AML-193 (cell line): ENCODE measurements at places on chromosomes 4 and X.

DNA sequence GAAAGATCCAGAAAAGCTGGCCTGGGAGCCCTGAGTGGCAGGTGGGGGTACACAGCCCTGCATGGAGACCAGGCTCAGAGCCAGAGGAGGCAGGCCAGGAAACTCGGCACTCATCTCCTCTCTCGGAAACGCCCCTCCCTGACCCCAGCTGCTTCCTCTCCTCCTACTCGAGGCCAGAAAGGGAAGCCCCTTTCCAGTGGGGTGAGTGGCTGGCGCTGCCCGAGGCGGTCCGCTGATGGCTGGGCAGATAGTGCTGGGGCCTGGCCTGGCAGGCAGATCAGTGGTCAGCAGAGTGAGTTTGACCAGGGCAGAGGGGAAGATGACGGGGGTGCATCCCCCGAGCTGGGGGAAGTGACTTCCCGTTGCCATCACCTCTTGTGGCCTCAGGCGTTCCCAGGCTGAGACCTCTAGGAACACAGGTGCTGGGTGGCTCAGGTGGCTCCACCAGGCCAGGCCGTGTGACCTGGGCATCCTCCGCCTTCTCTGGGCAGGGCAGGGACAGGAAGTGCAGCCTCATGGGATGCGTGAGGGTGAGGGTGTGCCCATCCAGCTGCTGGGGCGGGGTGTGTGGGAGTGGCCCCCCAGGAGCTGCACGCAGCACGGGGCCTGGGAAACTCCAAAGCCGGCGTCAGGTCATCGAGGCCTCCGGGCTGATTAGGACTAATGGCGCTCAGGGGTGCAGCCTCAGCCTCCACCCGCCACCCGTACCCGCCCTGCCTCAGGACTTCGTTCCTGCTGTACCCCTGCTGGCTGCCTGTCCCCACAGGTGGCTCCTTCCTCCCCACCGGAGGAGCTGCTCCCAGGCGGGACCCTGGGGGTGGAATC is 5.7 kb downstream of the SH3BP2 start:
- peak; percentile 83 for DNase-seq

DNA sequence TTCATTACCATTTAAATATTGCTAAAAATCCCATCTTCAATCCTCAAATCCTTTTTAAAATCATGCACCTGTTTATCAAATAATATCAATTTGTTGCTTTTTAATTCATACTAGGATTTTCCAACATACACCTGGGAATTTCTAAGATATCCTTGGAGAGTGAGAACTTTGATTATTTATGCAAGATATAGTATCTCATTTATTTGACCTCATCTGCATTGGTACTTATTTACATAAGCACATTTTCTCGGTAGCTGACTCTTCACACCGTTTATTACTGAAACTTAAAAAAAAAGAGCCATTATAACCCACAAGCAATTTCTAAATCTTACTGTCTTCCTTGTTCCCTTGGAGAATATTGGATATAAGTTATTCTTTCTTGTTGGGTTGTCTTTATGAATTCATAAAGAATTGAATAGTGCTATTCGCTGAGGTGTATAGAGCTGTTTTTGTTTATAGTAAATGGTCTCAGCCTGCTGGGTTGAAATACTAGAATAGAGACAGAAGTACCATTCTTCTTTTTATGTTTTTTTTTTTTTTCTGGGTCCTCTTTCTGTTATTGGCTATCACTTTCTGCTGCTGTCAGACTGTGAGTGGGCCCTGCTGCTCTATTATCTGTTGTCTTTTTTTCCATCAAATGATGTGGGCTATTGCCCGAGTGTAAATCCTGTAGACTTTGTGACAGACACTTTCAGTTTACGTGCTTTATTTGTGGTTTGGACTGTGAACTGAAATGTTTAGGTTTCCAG is 2.9 kb downstream of the UGT8 start:
- no peak for DNase-seq

DNA sequence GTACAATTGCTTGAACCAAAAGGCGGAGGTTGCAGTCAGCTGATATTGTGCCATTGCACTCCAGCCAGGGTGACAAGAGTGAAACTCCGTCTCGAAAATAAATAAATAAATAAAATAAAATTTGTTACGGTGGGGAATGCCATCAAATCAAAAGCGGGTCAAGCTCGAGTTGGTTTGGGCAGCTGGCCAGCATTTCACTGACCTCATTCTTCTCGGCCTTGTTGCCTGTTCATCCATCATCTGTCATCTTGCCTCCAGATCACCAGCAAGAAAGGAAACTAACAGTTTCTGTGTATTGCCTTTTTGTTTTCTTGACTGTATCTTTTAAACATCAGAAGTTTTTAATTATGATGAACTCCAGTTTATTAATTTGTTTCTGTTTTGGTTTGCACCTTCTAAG is 31.5 kb upstream of the KLHL2 start:
- DNase-seq = no peak

- DNase-seq = no peak
Observed at GRCh38 chrX:68571610-68572311, 72.9 kb downstream of the YIPF6 start.

- DNase-seq = no peak
Observed at GRCh38 chrX:9884031-9884779, 83.0 kb upstream of the CLDN34 start.

DNA sequence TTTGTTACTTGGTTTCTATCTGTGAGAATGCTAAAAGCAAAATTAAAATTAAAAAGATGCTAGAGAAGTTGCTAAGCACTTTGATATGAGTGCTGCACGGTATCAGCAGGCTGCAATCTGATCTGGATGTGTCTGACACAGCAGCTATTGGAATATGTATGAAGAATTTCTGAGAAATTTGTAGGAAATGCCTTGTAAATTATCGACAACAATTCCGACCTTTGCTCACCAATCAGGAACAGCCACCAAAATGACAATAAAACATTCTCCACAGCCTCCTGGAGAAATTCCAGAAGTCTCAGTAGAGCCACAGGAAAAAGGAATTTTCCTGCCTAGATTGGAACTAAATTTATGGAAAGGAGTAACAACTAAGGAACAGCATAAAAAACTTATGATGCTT is 82.5 kb downstream of the TIGD2 start:
- DNase-seq = no peak

- no peak for DNase-seq
Observed at GRCh38 chr4:114091546-114091945, 112.1 kb upstream of the ARSJ start.
